ENCODE measurements at places on chromosomes 1 and 21. TPM values are rescaled to one million over a fixed set of nuclear protein-coding genes. Genes with fewer than 3 reads are reported as not detected.

Gene KLHDC7A
- 4.2 TPM for polyA plus RNA-seq

Gene FCGR1A
- polyA plus RNA-seq = not detected

Gene PTPN22
- 0.40 TPM for polyA plus RNA-seq

Gene AZIN2
- 0.37 TPM for polyA plus RNA-seq

Gene C1orf56
- 27.8 TPM for polyA plus RNA-seq

Gene ADCY10
- not detected for polyA plus RNA-seq

Gene CACNA1S
- polyA plus RNA-seq = not detected

Gene PRELP
- polyA plus RNA-seq = 0.03 TPM

Gene KRTAP19-2
- not detected for polyA plus RNA-seq

Gene LCA5L
- polyA plus RNA-seq = 0.73 TPM

Gene DAB1
- polyA plus RNA-seq = 12.8 TPM

Gene LCE3E
- polyA plus RNA-seq = not detected

Gene GRIK1
- 0.18 TPM for polyA plus RNA-seq

Gene F5
- polyA plus RNA-seq = 0.16 TPM

Gene TMEM125
- 16.2 TPM for polyA plus RNA-seq

Gene SPRR2F
- 0.44 TPM for polyA plus RNA-seq

Gene MATN1
- 0.21 TPM for polyA plus RNA-seq

All from GM23338 (cell line).